ENCODE measurements at places on chromosomes 2 and 18.

DNA sequence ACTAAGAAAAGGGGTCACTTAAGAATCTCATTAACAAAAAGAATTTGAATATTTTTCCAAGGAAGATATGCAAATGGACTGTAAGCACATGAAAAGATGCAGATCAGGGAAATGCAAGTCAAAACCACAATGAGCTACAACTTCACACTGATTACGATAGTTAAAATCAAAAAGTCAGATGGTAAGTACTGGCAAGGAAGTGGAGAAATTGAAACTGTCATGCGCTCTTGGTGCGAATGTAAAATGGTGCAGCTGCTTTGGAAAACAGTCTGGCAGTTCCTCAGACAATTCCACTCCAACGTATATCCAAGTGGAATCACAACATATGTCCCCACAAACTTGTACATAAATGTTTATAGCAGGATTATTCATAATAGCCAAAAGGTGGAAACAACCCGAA, 81.4 kb downstream of the MSH2 start:
- DNase-seq: no peak

GRCh38 chr2:147214914-147215313, 629.9 kb upstream of the ACVR2A start:
- no peak for DNase-seq

- no peak for DNase-seq
Measured at GRCh38 chr2:48265169-48266030, 264.6 kb upstream of the STON1 start.

DNA sequence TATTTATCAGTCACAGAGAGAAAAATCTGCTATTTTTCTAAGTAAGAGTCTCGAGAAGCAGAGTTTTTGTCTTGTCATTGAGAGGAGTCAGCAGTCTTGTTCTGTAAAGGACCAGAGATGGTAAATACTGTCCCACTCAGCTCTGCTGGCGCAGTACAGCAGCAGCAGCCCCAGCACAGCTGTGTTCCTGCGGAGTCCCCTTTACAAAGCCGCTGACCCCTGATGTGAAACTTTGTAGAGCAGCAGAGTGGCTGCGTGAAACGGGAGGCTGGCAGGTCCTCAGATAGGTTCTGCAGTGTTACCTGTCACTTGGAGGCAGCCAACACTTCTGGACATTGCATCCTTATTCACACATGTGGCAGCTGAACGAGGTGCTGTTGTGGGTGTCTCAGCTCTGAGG, 45.2 kb downstream of the TMEM185B start:
- no peak for DNase-seq

- DNase-seq: no peak
Measured at GRCh38 chr2:217698691-217699090, 304.1 kb downstream of the TNS1 start.

DNA sequence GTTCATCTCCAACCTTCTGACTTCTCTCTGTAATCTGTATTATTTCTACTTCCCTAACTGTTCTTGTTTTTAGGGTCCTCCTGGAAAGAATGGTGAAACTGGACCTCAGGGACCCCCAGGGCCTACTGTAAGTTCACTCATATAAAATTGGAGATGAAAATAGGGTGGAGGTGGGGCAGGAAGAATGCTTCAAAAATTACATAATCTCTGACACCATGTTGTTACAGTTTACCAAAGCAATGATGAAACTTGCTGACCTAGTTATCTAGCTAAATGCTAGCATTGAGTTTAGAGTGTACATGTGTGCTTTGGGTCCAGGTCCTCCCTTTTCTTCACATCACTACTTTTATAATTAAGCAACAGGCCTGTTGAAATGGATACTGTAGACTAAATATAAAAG, 23.1 kb downstream of the COL3A1 start:
- no peak for DNase-seq

DNA sequence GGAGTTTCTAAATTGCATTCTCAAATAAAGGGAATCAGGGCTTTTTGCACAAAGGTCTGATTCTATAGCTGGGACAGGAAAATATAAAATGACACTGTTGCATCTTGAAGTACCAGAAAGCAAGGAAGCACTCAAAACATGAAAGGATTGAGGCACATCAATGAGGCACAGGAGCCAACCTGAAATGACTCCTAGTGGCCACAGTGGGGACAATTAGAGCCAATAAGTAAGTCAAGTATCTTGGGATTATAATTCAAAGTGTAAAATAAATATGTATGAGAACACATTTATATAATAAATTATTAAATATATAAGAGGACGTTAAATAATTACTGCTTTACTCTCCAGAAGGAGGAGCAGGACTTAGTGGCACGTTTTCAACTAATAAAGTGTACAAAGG, 1259.5 kb upstream of the CDH2 start:
- DNase-seq: no peak

DNA sequence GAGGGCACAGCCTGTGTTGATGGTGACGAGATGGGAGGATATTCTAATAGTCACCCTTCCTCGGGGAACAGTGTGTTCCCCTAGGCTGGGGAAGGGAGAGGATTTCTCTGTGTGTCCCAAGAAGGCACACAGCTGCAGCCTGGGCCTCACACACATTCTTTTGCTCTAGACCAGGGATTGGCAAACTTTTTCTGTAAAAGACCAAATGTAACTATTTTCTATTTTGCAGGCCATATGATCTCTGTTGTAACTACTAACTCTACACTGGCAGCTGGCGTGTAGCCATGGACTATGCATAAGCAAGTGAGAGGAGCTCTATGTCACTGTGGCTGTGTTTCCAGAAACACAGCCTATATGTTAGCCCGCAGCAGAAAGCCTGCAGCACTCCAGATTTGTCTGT, 65.8 kb downstream of the ARHGAP28 start:
- DNase-seq: no peak
